Urinary bladder (tissue), 4 donors: ENCODE measurements at places on chromosomes 4 and X. TPM values are rescaled to one million over a fixed set of nuclear protein-coding genes. Genes with fewer than 3 reads are reported as not detected.

PAGE4 gene
- total RNA-seq, result 13.3 TPM

NDNF gene
- 24.5 TPM for total RNA-seq

GAGE12F gene
- total RNA-seq, result not detected

FSTL5 gene
- 2.1 TPM for total RNA-seq

VCX3B gene
- total RNA-seq, result not detected

PGK1 gene
- total RNA-seq, result 101 TPM

C1QTNF7 gene
- total RNA-seq, result 48.2 TPM

PGAM4 gene
- total RNA-seq, result not detected

AFF2 gene
- 7.0 TPM for total RNA-seq

TMEM156 gene
- 0.74 TPM for total RNA-seq

CSAG3 gene
- not detected for total RNA-seq

RASL11B gene
- total RNA-seq, result 8.7 TPM

GRCh38 chr4:23768541-23768940 lies 121.3 kb downstream of the PPARGC1A start:
- DNase-seq, result no peak

GRCh38 chr4:24568425-24568824 lies 15.9 kb downstream of the DHX15 start:
- no peak for DNase-seq

- no peak for DNase-seq
Measured at GRCh38 chr4:172843192-172843591, 325.4 kb upstream of the GALNT7 start.

DNA sequence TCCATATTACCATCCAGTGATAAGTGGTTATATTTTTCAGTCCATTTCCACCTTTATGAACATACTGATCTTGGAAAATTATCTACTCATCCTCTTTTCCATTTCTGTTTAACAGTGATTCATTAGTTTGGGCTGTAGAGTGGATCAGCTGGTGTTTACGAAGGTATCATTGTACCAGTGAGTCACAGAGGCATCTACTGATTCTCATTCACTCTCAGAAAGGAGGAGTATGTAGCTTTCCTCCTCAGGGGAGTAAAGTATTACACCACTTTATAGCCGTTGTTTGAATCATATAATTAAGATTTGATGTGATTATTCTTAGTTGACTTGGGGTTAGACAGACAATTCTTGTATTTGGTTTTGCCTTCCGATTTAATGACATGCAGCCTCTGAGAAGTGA lies 74.7 kb downstream of the GALNT7 start:
- no peak for DNase-seq

DNA sequence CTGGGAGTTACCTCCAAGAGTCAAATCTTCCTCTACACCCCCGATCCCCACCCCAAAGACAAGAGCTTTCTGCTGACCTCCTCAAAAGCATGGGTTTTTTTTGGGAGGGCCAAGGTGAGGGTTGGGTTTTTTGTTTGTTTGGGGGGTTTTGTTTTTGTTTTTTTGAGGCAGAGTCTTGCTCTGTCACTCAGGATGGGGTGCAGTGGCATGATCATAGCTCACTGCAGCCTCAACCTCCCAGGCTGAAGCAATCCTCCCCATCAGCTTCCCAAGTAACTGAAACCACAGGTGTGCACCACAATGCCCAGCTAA lies 18.7 kb upstream of the WFS1 start:
- DNase-seq, result no peak

- DNase-seq, result no peak
Measured at GRCh38 chr4:150510176-150510865, 71.6 kb upstream of the MAB21L2 start.

DNA sequence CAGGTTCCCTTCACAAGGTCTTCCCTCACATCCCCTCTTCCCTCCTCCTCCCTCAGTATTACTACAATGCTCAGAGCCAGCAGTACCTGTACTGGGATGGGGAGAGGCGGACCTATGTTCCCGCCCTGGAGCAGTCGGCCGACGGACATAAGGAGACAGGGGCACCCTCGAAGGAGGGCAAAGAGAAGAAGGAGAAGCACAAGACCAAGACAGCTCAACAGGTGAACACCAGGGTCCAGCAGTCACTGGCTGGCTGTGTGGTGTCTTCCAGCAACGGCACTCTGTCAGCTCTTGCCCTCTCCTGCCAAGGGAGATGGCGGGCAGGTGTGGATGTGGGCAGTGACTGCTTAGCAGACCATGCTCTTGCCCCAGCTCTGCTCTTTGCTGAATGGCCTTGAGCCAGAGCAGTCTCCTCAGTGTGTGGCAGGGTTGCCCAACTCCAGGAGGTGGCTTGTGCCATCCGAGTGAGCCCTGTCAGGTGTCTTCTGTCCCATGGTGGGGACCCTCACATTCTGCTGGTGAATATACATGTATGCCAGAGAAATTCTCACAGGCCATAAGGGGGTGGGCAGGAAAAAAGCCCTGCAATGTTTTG lies 11.4 kb upstream of the UBA1 start:
- DNase-seq, result no peak

GRCh38 chrX:105475801-105476200 lies 255.3 kb upstream of the TEX13A start:
- no peak for DNase-seq

- DNase-seq, result no peak
Measured at GRCh38 chrX:14698790-14699189, 169.5 kb downstream of the GLRA2 start.

DNA sequence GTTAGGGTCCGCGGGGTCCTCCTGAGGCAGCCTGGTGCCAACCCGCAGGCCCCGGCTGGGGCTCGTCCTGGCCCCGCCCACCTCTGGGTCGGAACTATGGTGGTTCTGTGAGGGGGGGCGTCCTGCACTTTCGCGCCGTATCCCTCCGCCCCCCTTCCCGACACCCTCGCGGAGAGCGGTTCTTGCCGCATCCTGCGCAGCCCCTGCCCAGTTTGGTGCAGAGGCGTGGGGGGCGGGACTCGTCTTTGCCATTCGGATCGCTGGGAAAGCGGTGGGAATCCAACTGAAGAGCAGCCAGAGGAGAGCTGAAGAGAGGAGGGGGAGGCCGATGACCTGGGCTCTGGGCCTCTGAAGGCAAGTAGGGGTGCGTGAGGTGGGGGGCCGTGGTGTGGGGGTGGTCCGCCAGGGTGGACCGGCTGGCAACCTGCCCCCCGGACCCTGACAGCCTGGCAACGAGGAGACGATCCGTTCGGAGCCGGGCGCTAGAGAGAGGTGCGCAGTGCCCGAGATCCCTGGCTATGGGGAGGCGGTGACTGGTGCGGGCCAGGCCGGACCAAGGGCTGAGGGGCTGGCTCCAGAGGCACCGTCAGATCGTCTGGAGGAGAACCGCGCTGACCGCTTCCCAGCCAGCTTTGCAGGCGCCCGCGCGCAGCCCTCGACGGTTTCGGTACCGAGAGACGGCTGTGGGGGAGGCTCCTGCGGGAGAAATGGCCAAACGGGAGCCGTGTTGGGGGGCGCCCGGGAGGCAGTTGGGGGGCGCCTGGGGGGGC lies at the start of gene GPRASP1:
Gene GPRASP1, plus strand, starts transcription at position 242 of the 770 bp plus-strand sequence. CDS start 2,431 bp downstream, outside the sequence.
- no peak for DNase-seq

DNA sequence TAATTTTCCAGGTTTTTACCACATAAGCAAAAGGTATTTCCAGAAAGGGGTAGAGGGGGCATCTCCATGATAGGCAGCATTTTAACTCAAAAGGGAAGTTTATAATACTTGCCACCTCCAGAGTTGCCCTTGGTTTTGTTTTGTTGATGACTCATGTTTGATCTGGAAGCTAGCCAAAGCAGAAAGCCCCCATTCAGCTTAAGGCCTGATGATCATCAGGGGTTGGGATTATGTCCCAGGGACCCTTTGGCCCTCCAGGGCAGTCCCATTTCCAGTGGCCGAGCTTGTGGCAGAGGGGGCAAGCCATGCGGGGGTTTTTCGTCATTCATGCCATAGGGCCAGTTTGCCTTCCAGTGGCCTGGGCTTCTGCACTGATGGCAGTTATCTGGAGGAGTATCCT lies 143.0 kb upstream of the PLAC1 start:
- DNase-seq, result no peak

DNA sequence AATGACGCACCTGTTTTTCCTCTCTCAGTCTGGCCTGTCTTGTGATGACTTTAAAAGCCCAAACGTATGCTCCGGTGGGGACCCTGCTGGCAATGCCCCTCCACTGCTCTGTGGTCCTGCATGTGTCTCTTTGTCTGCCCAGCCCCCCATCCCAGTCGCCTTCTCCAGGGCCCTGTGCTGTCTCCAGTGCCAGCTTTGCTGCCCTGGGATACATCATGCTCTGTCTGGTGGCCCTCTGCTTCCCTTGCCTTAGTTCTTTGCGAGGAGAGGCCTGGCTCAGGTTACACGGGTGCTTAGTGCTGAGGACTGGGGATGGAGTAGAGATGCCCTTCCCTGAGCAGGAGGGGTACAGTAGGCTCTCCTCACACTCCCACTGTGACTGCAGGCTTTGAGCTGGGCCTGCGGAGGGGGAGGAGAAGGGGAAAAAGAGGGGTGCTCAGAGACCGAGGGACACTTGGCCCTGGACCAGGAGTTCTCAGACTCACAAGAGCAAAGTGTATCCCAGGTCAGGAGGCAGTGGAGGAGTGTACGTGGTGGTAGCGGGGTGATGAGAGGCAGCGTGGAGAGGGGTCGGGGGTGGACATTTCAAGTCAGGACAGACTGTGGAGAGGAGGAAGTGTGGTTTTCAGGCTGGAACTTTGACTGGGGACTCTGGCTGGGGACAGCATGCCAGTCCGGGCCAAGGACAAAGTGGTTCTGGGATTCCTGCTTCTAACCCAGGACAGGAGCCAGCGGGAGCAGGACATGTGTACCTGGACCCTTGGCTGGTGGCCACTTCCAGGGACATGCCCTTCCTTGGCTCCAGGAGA lies 2.8 kb downstream of the APLN start:
- DNase-seq, result no peak

DNA sequence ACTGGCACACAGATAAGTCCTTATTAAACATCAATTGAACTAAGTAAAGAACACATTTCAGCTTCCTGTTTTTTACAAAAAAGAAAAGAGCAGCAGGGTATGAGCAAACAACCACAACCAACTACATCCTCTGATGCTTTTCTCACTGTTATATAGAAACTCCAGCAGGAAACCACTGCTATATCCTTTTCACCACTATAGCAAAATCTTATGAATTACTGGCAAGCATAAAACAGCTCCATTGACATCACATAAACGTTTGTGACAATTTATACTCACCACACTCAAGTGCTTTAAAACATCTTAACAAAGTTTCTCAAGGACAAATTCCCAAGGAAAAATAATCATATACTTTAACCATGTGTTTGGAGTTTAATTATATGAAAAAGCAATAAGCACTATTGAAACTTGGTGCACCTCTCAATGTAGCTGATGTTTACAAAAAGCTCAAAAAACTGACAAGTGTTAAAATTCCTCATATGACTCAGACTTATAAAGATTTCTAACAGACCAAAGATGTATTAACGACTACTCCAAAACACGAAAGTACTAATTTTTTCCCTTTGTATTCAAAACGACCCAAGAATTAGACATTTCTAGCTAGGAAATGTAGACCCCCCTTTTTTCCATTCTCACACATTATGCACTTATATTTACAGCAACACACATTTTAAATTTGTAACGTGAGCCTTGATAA lies 12.9 kb downstream of the GPRIN3 start:
- no peak for DNase-seq

DNA sequence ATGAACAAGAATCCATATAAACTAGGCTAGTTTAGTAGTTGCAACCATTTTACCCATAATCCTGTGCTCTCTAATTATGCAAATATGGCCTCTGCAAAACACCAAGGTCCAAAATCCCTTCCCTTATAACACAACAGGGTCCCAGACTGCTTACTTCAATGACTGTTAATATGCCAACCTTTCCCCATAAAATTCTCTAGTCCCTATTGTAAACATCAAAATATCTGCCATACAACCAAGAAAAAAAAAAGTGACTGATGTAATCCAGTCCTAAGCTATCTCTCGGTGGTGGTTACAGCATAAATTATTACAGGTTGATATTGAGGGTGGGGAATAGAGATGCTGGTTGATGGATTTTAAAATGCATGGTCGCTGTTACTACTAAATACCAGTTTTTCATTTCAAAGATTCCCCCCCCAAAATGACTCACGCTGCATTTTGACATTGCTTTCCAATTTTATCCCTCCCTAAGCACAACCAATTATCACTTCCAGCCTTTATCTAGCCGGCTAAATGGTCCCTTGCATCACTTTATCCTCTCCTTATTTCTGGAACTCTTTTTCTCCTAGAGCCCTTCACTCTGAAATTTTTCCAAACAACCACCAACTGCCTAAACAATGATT lies 44.8 kb downstream of the TSPAN5 start:
- DNase-seq, result no peak

DNA sequence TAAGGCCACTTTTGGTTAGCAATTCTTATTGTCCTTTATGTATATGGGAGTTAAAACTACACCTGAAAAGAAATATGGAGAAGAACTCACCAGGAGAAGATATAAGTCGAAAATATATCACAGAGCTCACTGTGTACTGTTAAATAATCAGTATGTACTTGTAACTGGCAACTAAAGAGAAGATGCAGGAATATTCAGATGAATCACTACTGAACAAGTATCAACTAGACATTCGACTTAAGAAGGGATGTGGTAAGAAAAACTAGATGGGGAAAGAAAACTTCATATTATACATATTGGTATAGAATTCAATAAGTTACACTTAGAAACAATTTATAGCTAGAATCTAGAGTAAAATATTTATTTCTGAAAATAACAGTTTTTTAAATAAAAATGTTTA lies 230.0 kb downstream of the CAMK2D start:
- no peak for DNase-seq

- no peak for DNase-seq
Measured at GRCh38 chrX:71493111-71493613, 39.7 kb upstream of the OGT start.

DNA sequence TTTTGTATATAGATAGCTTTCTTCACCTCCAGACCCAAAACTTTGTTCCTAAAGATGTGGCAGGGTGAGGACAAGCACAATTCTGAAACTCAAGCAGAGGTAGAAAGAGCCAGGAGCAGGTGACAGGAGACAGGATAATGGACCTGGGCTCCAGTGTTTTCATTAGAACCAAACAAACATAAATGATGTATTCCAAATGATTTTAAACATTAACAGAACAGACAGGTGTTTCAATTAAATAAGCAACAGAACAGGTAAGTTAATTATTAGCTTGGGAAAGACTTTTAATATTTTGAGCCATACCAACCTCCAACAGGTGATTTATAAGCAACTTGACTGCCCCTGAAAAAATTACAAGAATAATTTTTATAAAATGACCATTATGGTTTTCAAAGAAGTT lies 459.4 kb upstream of the LCORL start:
- no peak for DNase-seq

DNA sequence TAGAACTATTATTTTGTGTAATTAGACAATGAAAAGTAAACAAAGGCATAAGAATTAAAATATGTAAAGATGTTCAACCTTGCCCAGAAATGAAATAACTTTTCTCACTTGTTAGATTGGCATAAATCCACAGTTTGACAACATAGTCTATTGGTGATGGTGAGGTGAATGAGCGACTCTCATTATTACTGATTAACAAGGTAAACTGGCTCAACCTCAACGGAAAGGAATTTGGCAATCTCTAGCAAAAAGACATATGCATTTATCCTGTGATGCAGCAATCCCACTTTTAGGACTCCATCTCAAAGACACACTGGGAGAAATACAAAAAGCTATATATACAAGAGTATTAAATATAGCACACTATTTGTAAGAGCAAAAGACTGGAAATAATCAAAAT lies 22.3 kb downstream of the UBA6 start:
- no peak for DNase-seq
